CD14-positive monocyte (primary cell): ENCODE measurements at places on chromosomes 6 and 20.

- DNase-seq = no peak
These were observed 104.4 kb upstream of the PRL start for GRCh38 chr6:22401206-22401605.

DNA sequence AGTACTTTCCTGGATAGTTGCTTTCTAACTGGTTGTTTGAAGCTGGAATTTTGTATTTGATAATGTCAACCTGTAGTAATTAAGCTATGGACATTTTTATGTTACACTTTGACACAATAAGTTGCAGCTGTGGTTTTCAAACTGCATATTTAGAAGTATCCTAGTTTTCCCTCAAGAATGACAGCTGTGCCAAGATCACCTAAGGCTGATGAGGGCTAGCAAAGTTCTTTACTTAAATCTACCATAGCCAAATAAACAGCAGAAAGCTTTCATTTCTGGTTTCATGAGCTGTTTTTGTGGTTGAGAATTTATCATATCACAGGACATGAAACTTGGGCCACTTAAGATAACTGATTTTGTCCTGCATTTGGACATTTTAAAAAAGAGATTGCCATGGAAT is 30.6 kb downstream of the FAM229B start:
- no peak for DNase-seq

- DNase-seq = peak; percentile 39
These were observed 699 bp upstream of the HSPA1B start for GRCh38 chr6:31826793-31827285.

DNA sequence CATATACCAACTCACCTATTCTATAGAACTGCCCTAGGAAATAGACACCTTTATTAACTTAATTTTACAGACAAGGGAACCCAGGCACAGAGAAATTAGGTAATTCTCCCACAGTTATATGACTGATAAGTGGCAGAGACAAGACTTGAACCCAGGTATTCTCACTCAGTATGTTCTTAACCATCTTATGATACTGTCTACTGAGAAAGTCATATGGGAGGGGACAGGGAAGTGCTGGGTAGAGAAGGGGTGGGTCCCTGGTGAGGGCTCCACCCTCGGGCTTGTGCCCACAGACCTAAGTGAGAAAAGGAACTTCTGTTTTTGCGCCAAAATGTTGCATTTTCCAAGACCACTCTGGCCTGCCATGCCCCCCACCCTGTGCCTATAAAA is 123.5 kb downstream of the RNF144B start:
- DNase-seq = no peak

DNA sequence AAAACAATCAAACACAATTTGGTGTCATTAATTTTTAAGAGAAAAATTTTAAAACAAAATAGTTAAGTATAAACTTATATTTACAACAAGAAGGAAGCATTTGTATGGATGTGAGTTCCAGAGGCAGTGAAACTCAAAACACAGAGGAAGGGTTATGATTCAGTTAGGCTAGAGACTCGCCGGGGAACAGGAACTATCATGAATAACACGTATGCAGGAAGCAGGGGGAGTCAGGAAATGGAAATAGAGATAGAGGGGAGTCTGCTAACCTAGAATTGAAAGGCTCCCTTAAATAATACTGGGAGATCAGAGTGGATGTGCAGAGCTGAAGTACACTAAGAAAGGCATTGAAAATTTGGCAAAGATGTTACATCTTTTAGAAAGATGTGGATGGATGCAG is 14.2 kb upstream of the HLA-DRB1 start:
- peak; percentile 56 for DNase-seq

DNA sequence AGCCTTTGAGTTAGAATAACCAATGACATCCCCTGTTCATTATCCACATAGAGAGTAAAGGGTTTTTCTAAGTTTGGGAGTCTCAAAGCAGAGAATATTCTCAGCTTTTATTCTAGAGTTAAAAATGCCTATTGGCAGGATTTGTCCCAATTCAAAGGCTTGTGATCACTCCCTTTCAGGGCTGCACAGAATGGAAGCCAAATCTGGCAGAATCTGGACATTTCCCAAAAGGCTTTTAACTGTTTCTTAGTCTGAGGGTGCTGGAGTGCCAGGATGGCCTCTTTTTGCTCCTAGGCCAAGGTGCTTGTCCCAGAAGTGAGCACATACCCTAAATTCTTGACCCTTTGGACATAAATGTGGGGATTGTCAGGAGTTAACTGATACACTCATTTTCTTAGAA is 556.6 kb downstream of the DOK5 start:
- no peak for DNase-seq
